ENCODE measurements at places on chromosomes 11 and 22. TPM values are rescaled to one million over a fixed set of nuclear protein-coding genes. Genes with fewer than 3 reads are reported as not detected.

DNA sequence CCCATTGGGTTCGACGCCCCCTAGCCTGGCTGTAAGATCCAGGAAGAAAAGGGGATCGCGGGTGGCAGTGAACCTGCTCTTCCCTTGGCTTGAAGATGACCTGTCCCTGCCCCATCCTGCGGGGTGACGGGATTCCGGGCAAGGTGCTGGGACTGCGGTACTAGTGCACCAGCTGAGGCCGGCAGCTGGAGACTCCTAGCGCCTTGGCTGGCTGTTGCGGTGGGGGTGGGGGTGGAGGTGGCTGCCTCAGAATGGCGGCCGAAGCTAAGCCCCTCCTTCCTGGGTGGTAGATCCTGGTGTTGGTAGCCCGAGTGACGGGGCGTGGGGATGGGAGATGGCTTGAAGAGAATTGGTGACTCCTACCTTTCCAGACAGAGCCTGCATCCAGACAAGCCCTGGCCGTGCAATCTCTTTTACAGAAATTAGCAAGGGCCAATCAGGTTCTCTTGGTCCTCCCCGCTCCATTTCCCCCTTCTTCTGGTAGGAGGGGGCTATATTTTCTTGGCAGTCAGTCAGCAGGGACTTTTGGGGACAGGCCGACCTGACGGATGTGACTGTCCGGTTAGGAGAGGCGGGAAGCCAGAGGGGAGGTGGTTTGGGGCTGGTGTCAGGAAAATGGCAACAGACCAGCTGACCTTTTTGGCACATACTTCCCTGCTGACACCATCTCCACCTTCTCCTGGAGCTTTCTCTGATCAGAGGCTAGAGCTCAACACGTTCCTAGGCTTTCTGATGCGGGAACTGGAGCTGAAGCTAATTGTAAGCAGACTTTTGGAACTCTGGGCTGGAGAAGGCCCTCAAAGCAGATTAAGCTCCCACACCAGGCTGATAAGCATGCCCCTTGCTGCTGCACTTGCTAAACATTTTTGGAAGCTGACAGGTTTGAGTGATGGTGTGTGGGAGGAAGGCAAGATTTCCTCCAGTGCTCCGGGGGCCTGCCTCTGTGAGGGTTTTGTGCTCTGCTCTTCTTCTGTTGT, 2.0 kb downstream of the NAV2 start:
- peak; percentile 92 for DNase-seq
- H3K27me3 ChIP-seq = no peaks in the 10 kb centered on the region
- H3K27ac ChIP-seq = peak overlapping the region; percentile 97
- no peaks in the 10 kb centered on the region for H3K36me3 ChIP-seq
- peak overlapping the region; percentile 92 for H3K4me3 ChIP-seq

GRCh38 chr11:90341986-90342385, 119.1 kb upstream of the CHORDC1 start:
- H3K27ac ChIP-seq = no peak overlapping the region
- no peak overlapping the region for H3K4me3 ChIP-seq
- no peak for DNase-seq
- no peaks in the 10 kb centered on the region for H3K27me3 ChIP-seq

DNA sequence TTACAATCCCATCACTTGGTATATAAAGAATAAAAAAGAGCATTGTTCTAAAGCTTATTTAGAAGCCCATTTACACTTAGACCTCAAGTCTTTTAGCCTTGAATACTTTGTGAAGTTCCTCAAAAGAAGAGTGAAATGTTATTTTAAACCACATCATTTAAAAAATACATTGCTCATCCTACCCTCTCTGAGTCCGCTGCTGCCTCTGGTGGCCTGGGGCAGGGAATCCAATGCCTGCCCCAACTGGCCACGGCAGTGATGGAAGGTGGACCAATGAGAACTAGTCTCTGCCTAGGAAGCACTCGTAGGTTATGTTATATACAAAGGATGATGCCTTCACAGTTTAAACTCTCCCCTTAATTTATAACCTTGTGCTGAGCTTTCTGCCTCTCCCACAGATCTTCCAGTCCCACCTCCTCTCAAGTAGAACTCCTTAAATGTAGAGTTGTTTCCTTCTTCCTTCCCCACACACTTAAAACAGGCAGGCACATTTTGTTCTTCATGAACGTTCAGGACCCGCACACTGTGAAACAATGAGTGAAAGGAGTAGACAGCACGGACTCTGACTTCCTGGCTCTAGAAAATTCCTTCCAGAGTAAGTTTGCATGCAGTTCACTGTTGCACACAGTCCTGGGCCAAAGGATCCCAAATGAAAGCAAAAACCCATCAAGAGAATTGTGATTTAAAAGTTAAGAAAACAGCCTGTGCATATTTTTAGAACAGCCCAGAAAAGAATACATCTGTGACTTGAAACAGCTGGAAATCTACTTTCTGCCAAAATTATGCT, 167.8 kb downstream of the RRAS2 start:
- no peaks in the 10 kb centered on the region for H3K27me3 ChIP-seq
- H3K4me3 ChIP-seq = peak overlapping the region; percentile 20
- H3K4me1 ChIP-seq = peaks cover 15% of the 10 kb centered on the region
- H3K36me3 ChIP-seq = no peaks in the 10 kb centered on the region
- peak overlapping the region; percentile 74 for H3K27ac ChIP-seq

Gene MS4A4A
- 7.9 TPM for total RNA-seq

Gene CPT1B
- 0.43 TPM for total RNA-seq

Gene PRSS23
- total RNA-seq = 184 TPM

Gene TSPAN32
- total RNA-seq = 1.9 TPM

Gene TEAD1
- total RNA-seq = 112 TPM

Gene KDM4D
- not detected for total RNA-seq
